ENCODE measurements at places on chromosomes 11 and 22.

GRCh38 chr11:65915821-65916251, 3.0 kb downstream of the C11orf68 start:
- no peak for DNase-seq

DNA sequence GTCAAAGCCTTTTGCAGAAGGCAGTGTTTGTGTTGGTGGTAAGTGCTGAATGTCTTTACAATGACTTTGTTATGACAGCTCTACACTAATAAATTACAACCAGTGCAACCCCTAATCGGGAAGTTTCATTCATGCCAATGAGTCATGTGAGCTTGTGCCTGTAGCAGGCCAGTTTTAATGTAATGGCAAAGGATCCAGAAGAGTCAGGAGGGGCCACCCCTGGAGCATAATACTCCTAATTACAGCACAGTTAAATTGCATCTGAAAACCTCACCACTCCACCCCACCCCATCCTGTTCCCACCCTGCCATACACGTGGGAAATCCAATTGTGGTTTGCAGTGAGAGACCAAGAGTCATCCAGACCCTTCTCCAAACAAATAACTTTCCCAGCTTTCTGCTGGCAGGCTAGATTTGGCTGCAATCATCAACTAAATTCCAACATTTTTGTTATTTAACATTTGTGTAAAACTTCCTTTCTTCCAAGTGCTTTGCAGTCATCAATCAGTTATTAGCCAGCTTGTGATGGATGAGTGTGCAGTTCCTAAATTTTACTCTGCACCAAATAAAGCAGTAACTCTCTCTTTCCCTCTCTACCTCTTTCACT, 277.3 kb upstream of the FAT3 start:
- DNase-seq, result no peak

GRCh38 chr11:64204464-64204989, 2.0 kb upstream of the FERMT3 start:
- peak; percentile 88 for DNase-seq

DNA sequence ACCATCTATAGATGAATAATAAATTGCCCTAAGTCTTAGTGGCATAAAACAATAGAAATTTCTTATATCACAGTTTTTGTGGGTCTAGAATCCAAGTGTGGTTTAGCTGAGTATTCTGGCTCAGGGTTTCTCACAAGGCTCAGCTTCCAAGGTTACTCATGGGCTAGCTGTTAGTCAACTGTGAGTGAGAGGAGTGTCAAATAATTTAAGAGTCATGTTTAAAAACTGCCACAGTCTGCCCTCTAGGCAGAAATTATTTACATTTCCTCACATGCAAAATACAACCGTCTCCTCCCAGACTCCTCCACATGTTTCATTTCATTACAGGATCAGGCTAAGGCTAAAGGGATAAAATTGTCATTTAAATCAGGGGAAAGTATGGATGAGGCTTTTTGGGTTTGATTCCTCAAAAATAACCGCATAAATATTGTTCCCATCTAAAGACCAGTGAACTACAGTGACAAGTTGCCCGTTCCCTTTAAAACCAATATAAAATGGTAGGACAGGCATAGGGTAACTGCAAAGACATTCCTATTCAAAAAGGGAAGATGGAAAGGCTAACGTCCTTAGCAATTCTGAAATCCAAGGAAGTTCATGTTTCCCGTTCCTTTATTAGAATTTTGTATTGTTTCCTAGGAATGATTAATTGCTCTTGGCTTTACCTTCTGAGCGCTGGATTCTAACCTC, 324.3 kb downstream of the DYNC2H1 start:
- DNase-seq, result no peak

GRCh38 chr11:61667684-61668305, 12.4 kb upstream of the DAGLA start:
- DNase-seq, result no peak

DNA sequence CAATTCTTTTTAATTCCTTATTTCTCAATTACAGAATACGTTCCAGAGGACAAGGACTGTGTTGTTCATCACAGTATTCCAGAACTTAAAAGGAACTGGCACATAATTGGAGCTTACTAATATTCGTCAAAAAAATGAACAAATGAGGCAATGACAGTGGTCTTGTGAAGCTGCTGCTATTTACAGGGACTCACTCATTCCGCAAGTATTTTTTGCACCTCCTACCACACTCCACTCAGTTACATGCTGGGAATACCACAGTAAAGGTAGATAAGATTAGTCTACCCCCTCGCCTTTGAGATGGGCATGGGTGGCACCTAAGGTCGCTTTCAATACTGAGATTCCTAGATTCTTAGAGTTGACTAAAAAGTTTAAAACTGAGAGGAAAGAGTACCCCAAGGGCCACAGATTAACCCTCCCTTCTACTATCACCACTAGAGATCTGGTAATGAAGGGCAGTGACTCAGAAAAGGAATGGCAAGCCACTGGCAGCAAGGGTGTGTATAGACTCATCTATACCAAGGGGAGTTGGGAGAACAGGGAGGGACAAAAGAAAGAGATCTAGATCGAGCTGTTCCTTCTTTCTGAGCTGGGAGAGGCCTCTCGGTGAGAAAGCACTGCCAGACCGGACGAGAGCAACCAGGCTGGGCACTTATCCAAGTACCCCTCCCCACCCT, 85.0 kb downstream of the RPL27A start:
- DNase-seq, result no peak

DNA sequence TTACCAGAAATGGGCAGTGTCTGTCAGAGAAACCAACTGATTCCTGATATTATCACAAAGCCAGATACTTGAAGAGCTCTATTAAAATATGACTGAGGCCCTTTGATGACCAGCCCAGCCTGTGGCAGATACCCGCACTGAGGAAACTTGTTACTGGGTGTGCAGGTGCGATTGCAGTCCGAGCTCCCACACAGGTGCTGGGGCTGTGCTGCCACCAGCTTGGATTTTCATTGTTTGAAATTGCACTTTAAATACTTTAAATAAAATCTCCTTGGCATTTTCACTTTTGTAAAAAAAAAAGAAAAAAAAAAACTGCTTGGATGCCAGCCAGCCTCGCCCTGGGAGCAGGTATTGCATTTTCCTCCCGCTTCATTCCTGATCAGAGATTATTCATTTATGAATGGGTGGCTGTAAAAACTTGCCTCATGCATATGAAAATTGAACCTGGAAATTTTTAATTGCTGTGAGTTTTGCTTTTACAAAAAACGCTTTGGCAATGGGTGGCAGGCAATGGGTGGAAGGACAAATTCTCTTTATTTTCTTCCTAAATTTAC, 21.2 kb downstream of the EHF start:
- DNase-seq, result no peak

- DNase-seq, result no peak
Observed at GRCh38 chr22:27419473-27419872, 382.1 kb downstream of the MN1 start.

DNA sequence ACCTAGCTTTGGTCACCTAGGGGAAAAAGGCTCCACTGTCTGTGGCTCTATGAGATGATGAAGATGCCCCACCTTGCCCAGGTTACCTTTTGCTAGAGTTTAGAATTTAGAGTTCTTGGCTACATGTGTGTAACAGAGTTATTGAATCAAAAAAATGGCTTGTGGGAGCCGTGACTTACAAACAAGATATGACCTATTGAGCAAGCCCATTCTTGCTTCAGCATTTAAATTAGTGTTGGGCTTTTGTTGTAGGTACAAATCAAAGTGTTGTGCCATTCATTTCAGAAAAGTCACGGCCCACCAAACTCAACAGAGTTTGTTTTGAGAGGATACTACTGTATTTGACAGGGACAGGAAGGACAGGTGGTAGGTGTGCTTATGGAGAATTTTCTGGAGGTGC, 768.8 kb downstream of the NTM start:
- DNase-seq, result no peak

- DNase-seq, result no peak
Observed at GRCh38 chr11:2483426-2483825, 38.6 kb downstream of the KCNQ1 start.

GRCh38 chr11:126115816-126116331, 53.2 kb upstream of the CDON start:
- DNase-seq, result no peak

DNA sequence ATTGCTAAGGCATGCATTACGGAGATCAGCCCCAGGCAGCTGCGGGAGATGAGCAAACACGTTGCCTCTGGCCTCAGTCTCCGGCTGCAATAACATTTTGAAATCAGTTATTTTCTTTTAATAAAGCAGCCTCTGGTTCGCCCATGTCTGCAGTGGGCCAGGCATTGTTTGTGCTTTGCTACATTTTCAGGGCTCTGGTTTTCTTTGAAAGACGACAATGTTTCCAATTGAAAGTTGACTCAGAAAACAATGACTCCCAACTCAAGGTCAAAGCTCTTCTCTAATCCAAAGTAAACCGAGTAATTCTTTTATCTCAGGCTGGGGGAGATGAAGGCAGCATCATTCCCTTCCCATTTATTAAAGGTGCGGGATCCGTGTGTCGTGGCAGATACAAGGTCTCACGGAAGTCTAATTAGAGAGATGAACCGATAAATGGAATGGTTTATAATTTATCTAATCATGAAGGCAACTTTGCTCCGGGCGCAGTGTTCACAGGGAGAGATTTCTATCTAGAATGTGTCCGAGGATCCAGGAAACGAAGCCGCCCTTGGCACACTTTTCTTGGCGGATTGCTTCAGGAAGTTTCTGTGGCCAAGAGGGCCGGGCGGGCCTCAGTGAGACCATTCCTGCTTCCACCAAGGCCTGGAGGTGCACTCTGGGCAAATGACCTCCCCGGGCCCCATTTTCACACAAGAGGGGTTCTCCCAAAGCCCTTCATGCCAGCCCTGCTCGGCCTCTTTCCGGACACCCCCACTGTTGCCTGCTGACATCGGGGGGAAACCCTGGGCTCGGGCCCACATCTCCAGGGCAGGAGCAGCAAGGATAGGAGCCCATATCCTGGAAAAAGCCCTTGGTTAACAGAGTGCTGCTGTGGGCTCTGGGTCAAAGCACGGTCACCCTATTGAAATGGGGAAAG, 811.4 kb downstream of the BRD1 start:
- no peak for DNase-seq

DNA sequence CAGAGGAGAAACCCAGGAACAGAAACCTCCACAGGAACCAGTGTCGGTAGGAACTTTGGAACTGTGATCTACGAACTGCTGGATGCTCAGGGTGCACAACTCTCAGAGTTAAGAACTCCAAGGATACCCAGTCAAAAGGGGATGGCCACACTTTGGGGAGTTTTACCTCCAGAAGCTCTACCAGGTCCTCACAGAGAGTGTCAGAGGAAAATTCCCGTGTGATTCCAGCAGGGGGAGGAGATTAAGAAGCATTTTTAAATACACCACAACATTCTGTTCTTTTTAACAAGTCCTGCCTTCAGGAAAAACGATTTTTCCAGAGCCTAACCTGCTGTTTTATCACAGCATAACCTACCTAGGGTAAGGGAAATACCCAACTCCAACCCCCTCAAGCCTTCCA, 104.0 kb downstream of the SOX6 start:
- no peak for DNase-seq

DNA sequence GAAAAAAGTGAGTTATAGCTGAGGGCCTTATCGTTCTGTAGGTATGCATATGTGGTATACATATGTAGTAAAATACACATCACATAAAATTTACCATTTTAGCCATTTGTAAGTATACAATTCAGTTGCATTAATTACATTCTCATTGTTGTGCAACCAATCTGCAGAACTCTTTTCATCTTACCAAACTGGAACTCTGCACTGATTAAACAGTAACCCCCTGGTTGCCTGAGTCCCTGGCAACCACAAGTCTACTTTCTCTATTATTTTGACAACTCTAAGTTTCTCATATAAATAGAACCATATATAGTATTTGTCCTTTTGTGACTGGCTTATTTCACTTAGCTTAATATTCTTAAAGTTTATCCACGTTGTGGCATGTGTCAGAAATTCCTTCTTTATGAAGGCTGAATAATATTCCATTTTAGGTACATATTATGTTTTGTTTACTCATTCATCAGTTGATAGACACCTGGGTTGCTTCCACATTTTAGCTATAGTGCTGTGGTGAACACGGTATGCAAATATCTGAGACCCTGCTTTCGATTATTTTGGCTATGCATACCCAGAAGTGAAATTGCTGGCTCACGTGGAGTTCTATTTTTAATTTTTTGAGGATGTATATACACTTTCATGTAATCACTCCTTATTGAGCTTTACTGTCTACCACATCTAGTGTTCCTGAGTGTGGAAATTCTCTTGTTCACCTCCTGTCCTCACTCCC, 1.6 kb upstream of the DDX10 start:
- DNase-seq, result no peak

GRCh38 chr22:19515654-19516377, 8.4 kb downstream of the CLDN5 start:
- DNase-seq, result no peak

DNA sequence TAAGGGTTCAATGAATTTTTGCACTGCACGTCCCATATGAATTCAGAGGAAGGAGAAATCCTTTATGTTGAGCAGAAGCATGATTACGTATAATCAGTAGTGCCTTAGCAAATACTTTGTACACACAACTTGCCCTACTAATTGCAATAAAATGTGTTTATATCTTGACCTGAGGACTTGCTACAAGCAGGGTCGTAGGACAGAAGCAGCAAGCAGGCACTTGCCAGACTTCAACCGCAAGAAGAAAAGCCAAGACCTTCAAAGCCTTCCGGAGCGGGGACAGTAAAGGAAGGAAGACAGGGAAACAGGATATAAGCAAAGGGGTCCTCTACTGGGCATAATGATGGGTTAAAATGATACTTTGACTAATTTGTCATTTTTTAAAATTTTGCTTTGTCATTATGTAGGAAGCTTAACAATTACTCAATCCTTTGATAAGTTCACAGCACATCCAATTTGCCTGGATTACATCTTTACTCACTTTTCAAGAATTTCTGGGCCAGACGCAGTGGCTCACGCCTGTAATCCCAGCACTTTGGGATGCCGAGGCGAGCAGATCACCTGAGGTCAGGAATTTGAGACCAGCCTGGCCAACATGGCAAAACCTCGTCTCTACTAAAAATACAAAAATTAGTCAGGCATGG, 23.2 kb upstream of the UBASH3B start:
- no peak for DNase-seq

DNA sequence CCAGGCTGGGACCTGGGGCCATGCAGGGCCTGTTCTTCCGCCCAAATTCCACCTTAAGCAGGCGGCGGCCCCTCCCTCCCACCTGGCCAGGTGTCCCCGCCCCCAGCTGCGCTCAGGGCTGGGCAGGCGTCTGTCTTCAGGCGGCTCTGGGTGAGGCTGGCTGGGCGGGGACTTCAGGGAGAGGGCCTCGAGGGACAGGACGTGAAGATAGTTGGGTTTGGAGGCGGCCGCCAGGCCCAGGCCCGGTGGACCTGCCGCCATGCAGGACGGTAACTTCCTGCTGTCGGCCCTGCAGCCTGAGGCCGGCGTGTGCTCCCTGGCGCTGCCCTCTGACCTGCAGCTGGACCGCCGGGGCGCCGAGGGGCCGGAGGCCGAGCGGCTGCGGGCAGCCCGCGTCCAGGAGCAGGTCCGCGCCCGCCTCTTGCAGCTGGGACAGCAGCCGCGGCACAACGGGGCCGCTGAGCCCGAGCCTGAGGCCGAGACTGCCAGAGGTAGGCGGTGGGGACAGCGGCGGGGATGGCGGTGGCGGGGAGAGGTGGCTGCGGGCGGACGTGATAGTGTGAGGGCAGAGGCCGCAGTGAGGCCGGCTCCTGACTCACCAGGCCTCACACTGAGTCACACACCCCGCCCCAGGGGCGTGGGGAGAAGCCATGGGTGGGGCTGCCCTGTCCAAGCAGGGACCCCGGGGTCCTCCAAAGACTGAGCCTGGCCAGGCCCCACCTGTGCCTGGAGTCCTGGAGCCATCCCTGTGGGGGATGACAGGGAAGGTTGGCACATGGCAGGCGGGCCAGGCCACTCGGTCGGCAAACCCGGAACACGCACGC, at the start of gene PKP3:
Gene PKP3 (plus strand): TSS at position 176 of the 824 bp plus-strand sequence. CDS start 84 bp downstream, at position 260.
- no peak for DNase-seq

- no peak for DNase-seq
Observed at GRCh38 chr11:65241692-65242091, 20.1 kb upstream of the POLA2 start.

GRCh38 chr11:100984668-100985067, 144.9 kb downstream of the PGR start:
- DNase-seq, result no peak
